H1 (cell line): ENCODE measurements at places on chromosomes 1 and 21. TPM values are rescaled to one million over a fixed set of nuclear protein-coding genes. Genes with fewer than 3 reads are reported as not detected.

The FNDC5 gene
- polyA plus RNA-seq: 1.8 and 3.2 TPM in 2 replicates

The LCE1F gene
- polyA plus RNA-seq: not detected in 2 replicates

The MAP1LC3C gene
- polyA plus RNA-seq: 2.3 and 3.2 TPM in 2 replicates

The CD101 gene
- 1.2 and 1.5 TPM in 2 replicates for polyA plus RNA-seq

The CNR2 gene
- not detected in 2 replicates for polyA plus RNA-seq

The LRRC3 gene
- 3.1 and 4.7 TPM in 2 replicates for polyA plus RNA-seq

The PODN gene
- 0.17 and 0.63 TPM in 2 replicates for polyA plus RNA-seq

The GPR37L1 gene
- polyA plus RNA-seq: 0.23 and 0.25 TPM in 2 replicates

The AHCTF1 gene
- polyA plus RNA-seq: 5.4 and 7.9 TPM in 2 replicates

The C1orf74 gene
- polyA plus RNA-seq: 2.6 and 3.1 TPM in 2 replicates

The LYPD8 gene
- not detected in 2 replicates for polyA plus RNA-seq

The KCNK2 gene
- 0.22 and 0.59 TPM in 2 replicates for polyA plus RNA-seq

The CDKN2C gene
- 0.05 TPM in 1 of 2 replicates, not detected in the other for polyA plus RNA-seq

The RALGPS2 gene
- 3.4 and 6.7 TPM in 2 replicates for polyA plus RNA-seq

The DDX20 gene
- polyA plus RNA-seq: 5.4 and 7.5 TPM in 2 replicates

The SPATA46 gene
- polyA plus RNA-seq: not detected in 2 replicates

The PLA2G4A gene
- polyA plus RNA-seq: 0.44 and 0.63 TPM in 2 replicates

The PEA15 gene
- polyA plus RNA-seq: 68.2 and 71.3 TPM in 2 replicates

The MED8 gene
- polyA plus RNA-seq: 6.7 and 7.0 TPM in 2 replicates
